ENCODE measurements at places on chromosomes 2 and 18. TPM values are rescaled to one million over a fixed set of nuclear protein-coding genes. Genes with fewer than 3 reads are reported as not detected.

DNA sequence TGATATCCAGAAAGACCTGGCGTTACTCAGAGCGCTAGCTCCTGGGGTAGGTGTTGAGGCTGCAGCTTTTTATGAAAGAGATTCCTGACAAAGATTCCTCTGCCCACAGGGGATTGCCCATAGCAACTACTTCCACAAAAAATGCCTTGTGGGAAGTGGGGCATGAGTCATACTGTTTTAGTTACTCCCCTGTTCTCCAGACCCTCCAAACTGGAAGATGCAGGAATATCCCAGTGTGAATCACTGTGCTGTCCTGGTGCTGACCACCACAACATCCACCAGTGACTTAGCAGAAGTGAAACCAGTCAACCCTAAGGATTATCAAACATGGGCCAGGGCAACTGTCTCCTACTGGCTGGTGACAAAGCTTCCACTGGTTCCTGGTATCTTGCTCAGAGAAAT is 61.8 kb downstream of the CDH2 start:
- no peak for DNase-seq

The STK11IP gene
- total RNA-seq, result 22.8 TPM

The MAP2 gene
- 14.4 TPM for total RNA-seq

- no peak for DNase-seq
Measured at GRCh38 chr2:157922815-157923214, 46.7 kb upstream of the ACVR1 start.

DNA sequence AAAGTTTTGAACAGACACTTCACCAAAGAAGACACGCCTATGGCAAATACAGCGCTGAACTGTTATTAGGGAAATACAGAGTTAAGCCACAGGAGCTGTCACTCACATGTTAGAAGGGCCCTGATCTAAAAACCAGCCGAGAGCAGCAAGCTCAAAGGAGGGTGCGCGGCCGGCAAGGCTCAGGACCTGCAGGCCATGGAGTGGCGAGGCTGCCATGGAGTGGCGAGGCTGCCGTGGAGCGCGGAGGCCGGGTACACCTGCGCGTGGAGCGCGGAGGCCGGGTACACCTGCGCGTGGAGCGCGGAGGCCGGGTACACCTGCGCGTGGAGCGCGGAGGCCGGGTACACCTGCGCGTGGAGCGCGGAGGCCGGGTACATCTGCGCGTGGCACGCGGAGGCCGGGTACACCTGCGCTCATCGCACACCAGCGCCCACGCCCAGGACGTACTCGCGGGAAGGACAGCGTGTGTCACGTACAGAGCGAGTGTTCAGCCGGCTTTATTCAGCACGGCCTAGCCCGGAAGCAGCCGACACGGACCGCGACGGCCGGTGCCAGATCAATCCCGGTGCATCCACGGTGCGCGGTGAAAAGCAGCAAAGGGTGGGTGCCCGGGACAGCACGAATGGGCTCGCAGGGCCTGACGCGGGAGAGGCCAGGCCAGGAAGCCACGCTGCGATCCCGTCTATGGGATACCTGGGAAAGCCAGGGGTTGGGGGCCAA is 68.8 kb downstream of the SLC66A2 start:
- no peak for DNase-seq

- DNase-seq, result peak; percentile 2
Measured at GRCh38 chr2:161943011-161943410, 131.0 kb downstream of the DPP4 start.

DNA sequence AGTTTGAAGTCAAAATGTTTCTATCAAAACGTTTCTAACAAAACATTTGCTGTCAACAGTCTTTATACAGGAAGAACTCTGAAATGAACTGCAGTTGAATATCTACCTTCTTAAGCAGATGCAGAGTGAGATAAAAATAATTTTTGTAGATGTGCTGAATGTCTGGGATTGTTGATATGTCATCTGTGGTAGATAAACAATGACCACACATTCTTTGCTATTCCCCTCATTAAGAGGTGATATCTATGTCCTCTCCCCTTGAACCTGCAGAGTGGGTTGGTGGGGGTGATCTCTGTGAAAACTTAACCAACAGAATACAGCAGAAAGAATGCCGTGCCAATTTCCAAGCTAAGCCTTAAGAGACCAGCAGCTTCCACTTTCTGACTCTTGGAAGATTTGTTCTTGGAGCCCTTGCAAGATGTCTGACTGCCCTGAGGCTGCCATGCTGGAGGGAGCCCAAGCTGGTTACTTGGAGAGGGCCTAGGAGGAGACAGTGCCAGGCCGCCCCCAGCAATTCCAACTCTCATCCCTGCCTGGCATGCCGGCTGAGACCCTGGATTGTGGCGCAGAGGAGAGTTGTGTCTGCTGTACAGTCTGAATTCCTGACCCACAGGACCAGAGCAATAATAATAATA is 80.8 kb downstream of the COLEC12 start:
- DNase-seq, result no peak

The MYO3B gene
- 5.5 TPM for total RNA-seq

GRCh38 chr2:3435445-3435844 is 56.0 kb downstream of the TRAPPC12 start:
- no peak for DNase-seq

The PLCL1 gene
- total RNA-seq, result 10.9 TPM

- DNase-seq, result no peak
Measured at GRCh38 chr2:191748528-191749180, 70.7 kb downstream of the NABP1 start.

The SDC1 gene
- 127 TPM for total RNA-seq

DNA sequence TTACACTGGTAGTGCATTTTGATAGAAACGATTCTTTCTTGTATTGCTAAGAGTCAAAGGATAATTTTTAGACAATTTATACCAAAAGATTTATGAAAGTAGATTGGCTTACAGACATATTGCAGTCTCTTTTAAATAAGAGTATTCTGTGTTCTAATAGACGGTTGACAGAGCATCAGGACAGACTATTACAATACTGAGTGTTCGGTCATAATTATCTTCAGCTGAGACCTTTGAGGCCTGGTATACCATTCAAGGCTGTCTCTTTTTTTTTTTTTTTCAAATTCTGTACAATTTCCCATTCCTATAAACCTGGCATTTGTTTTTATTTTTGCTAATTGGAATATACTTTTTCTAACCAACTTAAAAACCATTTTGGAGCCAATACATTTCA is 140.6 kb upstream of the NOSTRIN start:
- DNase-seq, result no peak

- DNase-seq, result no peak
Measured at GRCh38 chr18:10077986-10078385, 164.2 kb downstream of the VAPA start.

GRCh38 chr2:208872591-208872990 is 466.0 kb downstream of the PTH2R start:
- DNase-seq, result no peak

- no peak for DNase-seq
Measured at GRCh38 chr18:38386146-38386545, 820.5 kb upstream of the CELF4 start.

The SFXN5 gene
- 5.1 TPM for total RNA-seq

The PLGLB1 gene
- 5.4 TPM for total RNA-seq

DNA sequence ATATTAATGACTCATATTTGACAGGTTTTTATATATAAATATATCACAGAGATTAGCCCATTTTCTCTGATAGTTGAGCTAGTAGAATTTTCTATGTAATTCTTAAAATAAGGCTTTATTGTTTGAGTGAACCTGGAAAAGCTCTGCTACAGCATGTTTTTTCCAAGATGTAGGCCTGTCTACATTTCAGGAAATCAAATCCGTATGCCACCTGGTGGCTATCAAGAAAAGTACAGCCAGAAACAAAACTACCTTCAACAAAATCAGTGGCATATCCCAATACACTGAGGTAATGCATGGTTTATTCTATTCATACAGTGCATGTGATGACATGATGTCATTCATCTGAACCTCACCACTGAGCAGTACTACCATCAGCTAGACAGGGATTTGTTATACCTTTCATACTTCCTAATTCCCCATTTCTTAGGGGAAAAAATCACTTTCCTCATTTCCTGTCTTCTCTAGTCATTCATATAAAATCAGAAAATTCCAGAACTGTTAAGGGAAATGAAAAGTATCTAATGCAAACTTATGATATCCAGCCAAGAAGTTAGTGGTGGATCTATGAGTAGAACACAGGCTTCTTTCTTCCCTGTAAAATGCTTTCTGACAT is 310.4 kb upstream of the SYT4 start:
- DNase-seq, result peak; percentile 18

The CASP8 gene
- 17.0 TPM for total RNA-seq

- DNase-seq, result no peak
Measured at GRCh38 chr18:74477771-74478170, 18.4 kb upstream of the CNDP2 start.

DNA sequence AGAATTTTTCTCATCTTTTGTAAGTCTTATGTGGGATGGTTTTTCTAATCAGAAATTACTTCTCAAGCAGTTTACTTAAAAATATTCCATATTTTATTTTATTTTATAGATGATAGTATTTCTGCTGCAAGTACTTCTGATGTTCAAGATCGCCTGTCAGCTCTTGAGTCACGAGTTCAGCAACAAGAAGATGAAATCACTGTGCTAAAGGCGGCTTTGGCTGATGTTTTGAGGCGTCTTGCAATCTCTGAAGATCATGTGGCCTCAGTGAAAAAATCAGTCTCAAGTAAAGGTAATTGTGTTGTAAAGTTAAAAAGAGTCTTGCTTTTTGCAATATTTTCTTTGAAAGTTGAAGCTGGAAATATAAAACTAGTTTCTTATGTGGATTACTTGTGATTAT is 76.2 kb downstream of the EML4 start:
- DNase-seq, result no peak

- no peak for DNase-seq
Measured at GRCh38 chr2:100539221-100539620, 23.6 kb upstream of the PDCL3 start.

DNA sequence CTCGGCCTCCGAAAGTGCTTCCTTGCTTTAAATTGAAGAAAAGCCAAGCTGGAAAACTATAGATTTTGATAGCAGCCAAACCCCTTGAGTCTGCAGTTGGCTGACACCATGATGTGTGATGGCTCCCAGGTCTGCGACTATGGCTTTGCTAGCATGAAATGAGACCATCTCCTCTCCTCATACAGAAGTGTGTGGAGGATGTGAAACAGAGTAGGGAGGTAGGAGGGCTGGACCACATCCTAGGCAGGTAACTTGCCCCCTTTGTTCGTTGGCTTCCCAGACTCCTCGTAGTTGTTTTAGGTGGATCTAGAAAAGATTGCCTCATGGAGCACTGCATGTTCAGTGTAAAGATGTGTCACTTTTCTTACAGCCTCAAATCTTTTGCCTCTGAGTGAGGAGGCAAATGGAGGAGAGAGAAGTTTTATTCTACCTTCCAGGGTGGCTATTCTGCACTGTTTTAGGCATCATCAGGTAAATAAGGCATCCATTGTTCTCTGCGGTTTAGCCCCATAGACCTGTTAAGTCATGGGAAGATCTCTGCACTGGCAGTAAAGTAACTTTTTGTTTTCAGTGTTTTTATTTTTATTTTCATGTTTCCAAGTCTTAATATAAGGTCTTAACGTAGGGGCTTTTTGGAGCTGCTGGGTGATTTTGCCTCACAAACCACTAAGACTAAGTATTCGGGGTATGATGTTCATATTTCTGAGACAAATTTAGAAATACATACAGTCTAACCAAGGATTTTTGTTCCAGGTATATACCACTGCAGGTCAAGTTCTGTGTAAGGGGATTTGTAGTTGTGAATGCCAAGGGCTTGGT is 40.1 kb downstream of the MGAT5 start:
- DNase-seq, result no peak

- no peak for DNase-seq
Measured at GRCh38 chr2:235858881-235859280, 309.3 kb downstream of the GBX2 start.

DNA sequence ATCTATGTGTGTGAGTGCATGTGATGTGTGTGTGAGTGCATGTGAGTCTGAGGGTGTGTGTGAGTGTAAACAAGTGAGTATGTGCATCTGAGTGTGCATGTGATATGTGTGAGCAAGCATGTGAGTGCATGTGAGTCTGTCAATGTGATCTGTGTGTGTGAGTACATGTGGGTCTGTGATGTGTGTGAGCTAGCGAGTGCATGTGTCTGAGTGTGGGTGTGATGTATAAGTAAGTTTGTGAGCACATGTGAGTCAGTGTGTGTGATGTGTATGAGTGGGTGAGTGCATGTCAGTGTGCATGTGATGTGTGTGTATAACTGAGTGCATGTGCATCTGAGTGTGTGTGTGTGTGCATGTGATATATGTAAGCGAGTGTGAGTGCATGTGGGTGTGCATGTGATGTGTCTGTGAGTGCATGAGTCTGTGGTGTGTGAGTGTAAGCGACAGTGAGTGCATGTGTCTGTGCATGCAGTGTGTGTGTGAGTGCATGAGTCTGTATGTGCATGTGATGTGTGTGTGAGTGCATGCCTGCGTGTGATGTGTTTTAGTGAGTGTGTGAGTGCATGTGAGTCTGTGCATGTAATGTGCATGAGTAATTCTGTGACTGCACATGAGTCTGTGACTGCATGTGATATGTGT is 44.1 kb downstream of the COPS8 start:
- DNase-seq, result no peak

DNA sequence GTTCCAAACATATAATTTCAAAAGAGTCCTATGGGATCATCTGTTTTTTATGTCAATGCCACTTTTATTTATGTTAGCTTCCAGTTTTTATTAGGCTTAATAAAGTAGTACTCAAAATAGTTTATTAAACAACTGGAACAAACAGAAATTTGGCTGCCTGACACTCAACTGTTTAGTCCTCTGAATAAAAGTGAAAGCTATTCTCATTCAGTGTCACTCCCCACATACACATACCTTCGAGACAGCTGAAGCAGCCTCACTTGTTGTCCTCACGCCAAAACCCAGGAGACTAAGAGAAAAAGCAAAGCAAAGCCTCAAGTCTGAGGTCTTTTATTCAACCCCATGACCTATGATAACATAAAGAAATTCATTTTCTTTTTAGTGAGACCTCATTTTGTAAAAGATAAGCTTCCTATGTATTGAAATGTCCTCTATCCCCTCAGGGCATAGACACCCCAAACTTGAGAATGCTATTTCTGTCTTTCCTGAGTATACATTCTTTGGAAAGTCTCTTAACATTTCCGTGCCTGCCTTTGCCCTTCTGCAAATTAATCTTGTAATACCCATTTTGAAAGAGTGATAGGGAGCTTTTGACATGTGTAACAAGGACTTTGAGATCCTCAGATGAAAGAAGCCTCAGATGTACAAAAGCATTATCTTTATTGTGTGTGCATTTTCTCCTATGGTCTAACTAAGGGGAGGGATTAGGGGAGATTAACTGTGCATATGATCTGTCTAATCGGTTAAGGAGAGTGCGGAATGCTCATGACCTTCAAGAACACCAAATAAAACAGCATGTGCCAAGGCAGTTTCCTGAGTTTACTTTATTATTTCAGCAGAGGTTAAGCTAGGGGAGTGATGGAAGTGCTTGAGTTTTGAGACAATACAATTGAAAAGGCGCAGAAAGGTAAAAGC is 1523.7 kb upstream of the PIK3C3 start:
- no peak for DNase-seq

Measured in skin of body (tissue), 3 donors.